ENCODE measurements at places on chromosomes 12 and 14.
A peak's percentile ranks its signal among the peaks of the same experiment; 100 is the strongest.

GRCh38 chr14:101367421-101368261, 193.7 kb upstream of the DIO3 start:
- no peak for DNase-seq

- no peak for DNase-seq
Measured at GRCh38 chr14:61065656-61066055, 84.6 kb downstream of the SLC38A6 start.

- DNase-seq = no peak
Measured at GRCh38 chr14:90406384-90406798, 9.6 kb downstream of the CALM1 start.

DNA sequence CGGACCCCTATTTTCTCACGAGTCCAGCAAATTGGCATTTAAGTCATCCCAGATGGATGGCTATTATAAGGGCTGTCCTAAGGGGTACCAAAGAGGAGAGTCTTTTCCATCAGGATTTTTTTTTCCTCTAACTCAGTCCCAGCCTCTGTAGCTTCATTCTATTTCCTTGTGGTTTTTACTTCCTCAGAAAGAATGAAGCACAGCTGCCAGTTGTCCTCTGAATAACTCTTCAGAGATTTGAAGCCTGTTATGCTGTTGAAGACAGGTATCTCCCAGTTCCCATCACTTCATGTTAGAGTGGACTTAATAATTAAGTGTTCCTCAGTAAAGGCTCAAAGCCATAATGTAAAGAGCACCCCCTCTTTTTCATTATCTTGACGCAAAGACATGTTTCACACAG, 48.5 kb upstream of the HOXC13 start:
- DNase-seq = no peak

DNA sequence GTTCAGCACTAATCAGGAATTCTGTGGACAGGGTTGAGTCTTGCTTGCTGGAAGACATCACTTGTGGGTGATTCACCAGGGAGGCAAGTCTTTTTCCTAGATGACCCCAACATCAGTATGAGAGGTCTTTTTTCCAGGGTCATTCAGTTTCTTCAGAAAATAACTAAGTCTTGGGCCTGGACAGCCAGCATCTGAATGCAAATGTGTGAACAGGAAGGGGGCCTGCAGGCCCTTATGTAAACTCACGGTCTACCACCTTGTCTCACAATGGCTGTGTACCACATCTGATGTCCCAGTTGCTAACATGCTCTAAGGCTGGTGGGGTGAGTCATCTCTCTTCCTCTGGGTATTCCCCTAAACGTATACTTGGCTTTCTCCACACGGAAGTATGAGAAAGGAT, 79.2 kb downstream of the HECTD4 start:
- peak; percentile 59 for DNase-seq

- no peak for DNase-seq
Measured at GRCh38 chr12:92866418-92866817, 62.7 kb downstream of the EEA1 start.

DNA sequence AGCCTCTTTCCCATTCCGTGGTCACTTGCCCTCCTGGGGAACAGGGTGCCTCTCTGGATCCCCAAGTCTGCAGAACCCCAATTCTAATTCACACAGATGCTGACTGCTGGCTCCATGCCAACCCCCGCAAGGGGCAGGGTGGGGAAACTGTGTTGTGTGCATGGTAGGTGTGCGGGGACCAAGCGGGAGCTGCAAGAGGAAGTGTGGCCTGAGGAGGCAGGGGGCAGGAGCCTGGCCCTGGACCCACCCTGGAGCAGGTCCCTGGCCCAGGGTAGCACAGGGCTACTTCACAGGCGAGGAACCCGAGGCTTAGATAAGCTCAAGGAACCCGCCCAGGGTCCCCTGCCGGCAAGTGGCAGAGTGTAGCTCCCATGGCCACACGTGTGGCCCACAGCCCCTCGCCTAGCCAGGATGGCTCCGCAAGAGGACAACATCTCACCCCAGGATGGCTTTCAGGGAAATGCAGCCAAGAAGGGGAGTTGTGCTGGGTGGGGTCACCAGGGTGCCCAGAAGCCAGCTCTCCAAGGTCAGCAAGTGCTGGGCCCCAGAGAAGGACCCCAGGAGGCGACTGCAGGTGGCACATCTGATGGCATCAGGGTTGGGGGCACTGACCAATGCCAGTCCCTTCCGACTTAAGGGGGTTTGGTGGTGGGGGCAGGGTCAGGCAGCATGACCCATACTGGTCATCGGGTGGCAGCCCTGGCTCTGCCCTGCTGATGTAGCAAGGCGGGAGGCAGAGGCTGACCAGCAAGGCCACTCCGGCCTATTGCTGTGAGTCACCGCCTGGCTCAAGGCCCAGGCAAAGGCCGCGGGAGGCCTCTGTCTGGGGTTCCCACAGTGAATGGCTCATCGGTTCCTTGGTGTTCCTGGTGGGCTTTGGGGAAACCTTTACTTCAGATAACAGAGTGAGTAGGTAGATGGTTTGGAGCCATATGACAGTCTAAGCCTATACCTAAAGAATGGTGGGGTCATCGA, 37.3 kb upstream of the EML1 start:
- peak; percentile 7 for DNase-seq

DNA sequence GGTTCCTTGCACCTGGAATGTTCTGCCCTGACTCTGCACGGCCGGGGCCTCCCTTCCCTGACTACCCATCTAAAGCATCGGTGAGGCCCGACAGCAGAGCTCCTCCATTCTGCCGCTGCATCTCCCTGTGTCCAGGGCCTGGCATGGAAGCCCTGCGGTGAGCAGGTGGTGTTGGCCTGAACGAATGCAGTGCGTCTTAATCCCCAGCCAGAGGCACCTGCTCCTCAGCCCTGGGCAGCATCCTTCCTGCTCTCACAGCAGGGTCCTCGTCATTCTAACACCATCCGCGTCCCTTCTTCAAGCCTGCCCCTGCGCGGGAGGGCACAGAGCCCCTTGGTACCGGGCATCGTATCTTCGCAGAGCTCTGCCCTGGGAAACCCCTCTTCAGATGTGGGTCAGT, 15.4 kb downstream of the BEGAIN start:
- no peak for DNase-seq

- peak; percentile 68 for DNase-seq
Measured at GRCh38 chr12:116687888-116688287, 50.0 kb downstream of the SPRING1 start.

- no peak for DNase-seq
Measured at GRCh38 chr12:83461336-83461935, 774.7 kb downstream of the TMTC2 start.

GRCh38 chr14:31113794-31114193, 87.6 kb upstream of the STRN3 start:
- DNase-seq = no peak

- DNase-seq = no peak
Measured at GRCh38 chr12:15446807-15447206, 124.5 kb downstream of the PTPRO start.

- peak; percentile 51 for DNase-seq
Measured at GRCh38 chr12:1796515-1797010, 23.8 kb upstream of the LRTM2 start.

DNA sequence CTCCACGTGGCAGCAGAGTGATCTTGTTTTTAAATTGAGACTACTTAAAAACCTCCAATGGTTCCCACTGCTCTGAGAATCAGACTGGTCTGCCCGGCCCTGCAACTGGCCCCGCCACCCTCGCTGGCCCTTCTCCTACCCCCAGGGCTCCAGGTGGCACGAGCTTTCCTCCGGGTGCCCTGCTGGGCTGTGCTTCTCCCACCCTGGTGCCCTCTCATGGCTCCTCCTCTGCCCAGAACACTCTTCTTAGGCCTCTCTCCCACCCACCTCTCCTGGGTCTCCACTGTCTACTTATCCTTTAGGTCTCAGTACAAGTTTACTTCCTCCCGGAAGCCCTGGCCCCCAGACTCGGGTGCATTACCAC, 26.5 kb downstream of the CCDC92 start:
- no peak for DNase-seq

DNA sequence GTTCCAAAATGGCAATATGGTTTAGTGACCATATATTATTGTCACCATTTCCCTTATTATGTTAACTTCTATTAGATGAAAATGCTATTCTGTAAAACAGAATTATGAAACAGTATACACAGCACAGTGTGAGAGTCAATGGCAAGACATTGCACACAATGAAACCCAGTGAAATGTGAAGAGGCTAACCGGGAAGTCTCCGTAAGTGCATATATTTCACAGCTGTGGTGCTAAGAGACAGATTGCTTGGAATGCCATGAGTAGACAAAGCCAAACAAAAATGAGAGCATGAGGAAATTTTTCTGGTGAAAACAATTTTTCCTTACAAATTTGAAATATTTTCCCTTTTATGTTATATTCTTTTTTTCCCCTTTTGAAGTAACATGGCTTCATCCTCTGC, 49.4 kb downstream of the DYRK2 start:
- DNase-seq = no peak

Data from suppressor macrophage treated with lipopolysaccharide for 1 hour (primary cell).